ENCODE measurements at places on chromosomes 3 and 15.

- DNase-seq = no peak
These were observed 173.0 kb upstream of the FRMD4B start for GRCh38 chr3:69558912-69559311.

DNA sequence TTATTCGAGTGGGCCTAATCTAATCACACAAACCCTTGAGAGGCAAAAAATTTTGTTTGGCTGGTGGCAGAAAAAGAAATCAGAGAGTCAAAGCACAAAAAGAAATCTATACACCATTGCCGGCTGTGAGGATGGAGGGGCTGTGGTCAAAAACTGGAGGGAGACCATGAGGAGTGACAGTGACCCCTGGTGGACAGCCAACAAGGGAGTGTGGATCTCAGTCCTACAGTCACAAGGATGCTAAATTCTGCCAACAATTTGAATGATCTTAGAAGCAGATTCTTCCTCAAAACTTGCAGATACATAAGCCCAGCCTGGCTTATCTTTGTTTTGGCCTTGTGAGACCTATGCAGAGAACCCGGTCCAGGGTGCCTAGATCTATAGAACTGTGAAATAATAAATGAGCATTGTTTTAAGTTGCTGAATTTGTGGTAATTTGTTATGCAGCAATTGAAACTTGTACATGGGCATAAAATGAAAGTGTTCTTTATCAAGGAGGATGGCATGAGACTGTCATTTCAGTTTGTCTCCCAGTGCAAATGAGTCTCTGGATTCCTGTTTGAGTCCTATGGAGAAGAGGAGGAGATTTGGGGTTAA, 103.0 kb upstream of the ARHGEF26 start:
- DNase-seq = peak; percentile 55

GRCh38 chr3:76362643-76363042, 577.3 kb upstream of the ZNF717 start:
- DNase-seq = no peak

DNA sequence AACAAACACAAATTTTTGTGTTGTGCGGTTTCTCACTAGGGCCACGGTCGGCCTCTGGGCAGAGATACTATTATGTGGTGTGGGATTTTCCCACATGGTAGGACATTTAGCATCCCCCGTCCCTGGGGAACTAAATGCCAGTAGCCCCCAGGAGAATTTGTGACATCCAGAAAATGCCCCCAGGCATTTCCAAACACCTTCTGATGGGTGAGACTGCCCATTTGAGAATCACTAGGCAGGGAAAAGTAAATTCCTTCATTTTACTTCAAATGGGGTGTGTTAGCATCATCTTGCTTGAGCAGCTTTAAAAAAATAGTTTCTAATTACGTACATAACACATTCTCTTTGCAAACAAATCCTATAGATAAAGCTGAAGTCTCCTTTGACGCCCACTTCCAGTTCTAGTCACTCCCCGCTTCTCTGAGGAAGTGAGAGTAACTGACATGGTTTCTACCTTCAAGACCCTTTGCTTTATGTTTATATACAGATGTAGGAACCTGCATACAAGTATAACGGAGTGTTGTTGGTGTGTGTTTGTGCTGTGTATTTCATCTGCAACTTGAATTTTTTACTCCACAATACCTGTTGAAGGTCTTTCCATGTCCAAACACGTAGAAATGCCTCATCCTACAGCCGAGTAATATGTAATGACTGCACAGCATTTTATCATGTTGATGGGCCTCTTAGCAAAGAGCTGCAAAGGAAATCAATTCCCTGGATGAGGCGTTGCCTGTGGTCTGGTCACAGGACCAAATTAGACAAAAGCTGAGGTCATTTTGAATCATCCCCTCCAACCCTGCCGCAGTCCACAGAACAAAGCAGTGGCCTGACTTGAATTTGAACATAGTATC, 31.4 kb upstream of the ZBTB38 start:
- no peak for DNase-seq

DNA sequence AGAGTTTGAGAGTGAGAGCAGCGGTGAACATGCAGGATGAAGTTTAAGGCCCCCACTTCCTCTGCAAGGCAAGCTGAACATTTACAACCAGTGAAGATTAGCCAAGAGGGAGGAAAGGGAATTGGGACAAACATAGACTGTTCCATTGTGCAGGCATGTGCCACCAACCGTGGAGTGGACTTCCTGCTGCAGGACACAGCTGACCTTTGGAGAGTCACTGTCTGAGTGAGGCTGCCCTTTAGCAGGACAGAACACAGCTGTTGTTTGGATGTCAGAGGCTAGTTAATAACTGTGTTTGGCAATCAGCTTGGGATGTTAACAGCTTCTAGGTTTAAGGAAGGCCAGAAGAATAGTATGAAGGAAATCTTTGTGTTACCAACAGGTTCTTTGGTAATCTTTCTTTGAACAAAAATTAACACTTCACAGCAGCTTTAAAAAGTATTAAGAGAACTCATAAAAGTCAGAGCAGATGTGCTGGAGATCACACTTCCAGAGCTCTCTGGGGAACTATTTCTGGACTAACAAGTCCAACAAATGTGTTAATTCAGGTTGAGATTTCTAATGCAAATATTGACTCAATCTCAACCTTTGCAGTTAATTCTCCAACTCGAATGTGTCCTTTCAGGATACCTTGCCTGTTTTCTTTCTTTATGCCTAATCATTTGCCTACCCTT, 31.4 kb downstream of the CTDSPL start:
- DNase-seq = no peak

DNA sequence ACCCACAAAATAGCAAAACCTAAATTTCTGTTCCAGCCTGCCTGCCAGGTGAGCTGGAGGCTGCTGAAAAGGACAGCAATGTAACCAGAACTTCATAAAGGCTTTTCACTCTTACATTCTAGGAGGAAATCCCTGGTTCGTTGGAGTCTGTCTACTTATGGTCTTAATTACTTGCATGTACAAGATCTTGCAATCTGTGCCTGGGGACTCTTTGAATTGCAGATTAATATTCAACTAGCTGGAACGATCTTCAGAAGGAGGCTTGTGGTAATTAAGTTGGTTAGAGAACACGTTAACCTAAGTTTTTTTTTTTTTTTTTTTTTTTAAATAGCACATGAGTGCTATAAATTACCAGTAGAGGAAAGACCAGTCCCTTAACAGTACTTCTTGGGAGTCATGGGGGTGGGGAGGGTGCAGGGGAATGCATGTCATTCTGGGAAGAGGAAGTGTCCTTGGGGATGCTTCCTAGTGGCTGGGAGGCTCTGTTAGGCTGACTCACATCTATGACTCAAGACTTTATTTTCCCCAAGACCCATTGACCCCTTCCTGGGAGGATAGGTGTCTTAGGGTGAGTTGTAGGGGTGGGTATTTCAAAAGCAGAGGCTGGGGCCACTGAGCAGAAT, 139.8 kb downstream of the RAB11A start:
- no peak for DNase-seq

DNA sequence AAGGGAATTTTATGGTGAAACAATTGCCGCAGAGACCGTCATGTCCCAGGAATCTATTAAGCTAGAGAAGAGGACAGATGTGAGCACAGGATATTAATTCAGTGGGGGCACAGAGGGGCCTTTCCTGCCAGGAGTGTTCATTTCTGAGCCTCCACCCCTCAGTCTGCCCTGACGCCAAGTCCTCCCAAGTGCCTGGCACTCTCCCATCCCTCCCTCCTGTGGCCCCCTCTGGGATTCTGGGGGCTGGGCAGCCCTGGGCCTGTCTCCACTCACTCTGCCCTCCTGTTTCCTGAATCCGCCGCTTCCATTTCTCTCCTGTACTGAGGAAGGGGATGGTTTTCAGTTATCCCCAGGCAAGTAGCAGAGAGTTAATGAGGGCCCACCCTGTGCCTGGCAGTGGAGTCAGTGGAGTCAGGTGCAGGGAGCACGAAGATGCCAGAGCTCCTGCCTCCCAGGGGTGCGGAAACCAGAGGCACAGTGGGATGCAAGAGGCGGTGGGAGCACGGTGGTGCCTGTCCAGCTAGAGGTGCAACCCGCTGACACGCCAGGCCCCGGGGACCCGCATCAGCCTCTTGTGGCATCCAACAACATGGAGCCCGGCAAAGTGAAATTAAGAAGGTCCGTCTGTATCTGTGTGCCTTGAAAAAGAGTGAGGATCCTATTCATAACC, 212.5 kb downstream of the XXYLT1 start:
- no peak for DNase-seq

- no peak for DNase-seq
These were observed 797.5 kb downstream of the AGBL1 start for GRCh38 chr15:86877171-86877631.

- DNase-seq = no peak
These were observed 13.6 kb downstream of the SCN11A start for GRCh38 chr3:39038165-39038564.

DNA sequence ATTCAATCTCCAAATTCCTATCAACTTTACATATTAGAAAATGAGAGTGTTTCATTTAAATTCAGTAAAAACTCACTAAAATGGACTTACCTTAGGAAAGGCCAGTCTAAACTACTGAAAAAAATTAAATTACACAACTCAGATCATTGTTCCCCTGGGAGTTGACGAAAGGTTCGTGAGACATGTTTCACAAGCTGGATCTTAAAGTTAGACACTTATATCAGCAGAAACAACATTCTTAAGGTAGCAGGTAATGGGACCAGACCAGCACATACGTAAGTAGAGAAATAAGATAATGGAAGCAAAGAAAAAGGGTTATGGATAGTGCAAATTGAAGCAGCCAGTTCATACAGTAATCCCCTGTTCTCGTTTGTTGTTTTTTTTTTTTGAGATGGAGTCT, 8.9 kb downstream of the RFX7 start:
- DNase-seq = no peak

GRCh38 chr3:148990236-148990635, 1.1 kb upstream of the GYG1 start:
- DNase-seq = no peak

GRCh38 chr3:140093742-140094141, 158.8 kb downstream of the CLSTN2 start:
- DNase-seq = no peak

Measured in activated naive CD8-positive, alpha-beta T cell treated with anti-CD3 and anti-CD28 coated beads, Interleukin-2, amount 50 U/mL, for 24 hours (primary cell).